ENCODE measurements at places on chromosomes 2 and 18. TPM values are rescaled to one million over a fixed set of nuclear protein-coding genes. Genes with fewer than 3 reads are reported as not detected.

Gene ZNF396
- 1.8 TPM for total RNA-seq

Gene REG3A
- total RNA-seq = not detected

Gene RNMT
- 30.2 TPM for total RNA-seq

Gene PDE11A
- 0.43 TPM for total RNA-seq

Gene C2orf78
- not detected for total RNA-seq

Gene RAD51AP2
- under 0.01 TPM for total RNA-seq

Gene GREB1
- 0.29 TPM for total RNA-seq

Gene AP1S3
- 6.4 TPM for total RNA-seq

Gene POTEC
- total RNA-seq = not detected

Gene SELENOI
- 17.9 TPM for total RNA-seq

Gene IL36B
- not detected for total RNA-seq

Gene COLEC11
- total RNA-seq = 1.1 TPM

Gene LYPD6B
- total RNA-seq = 12.5 TPM

Gene PARD6G
- total RNA-seq = 4.4 TPM

Gene GPR39
- total RNA-seq = 21.2 TPM

Gene CAB39
- 105 TPM for total RNA-seq

Gene ANKRD30B
- total RNA-seq = 0.88 TPM

Gene G6PC2
- total RNA-seq = not detected

Gene PID1
- 35.0 TPM for total RNA-seq

Gene CENPO
- total RNA-seq = 63.0 TPM

Gene IMMT
- total RNA-seq = 92.1 TPM

Gene FARSB
- 10.3 TPM for total RNA-seq

Gene ALLC
- total RNA-seq = not detected

Gene KCNS3
- total RNA-seq = 7.0 TPM

Gene GNLY
- total RNA-seq = not detected

Gene ARHGAP25
- 0.44 TPM for total RNA-seq

All from placental pericyte (primary cell).